Stimulated activated CD4-positive, alpha-beta T cell treated with anti-CD3 and anti-CD28 coated beads, Interleukin-15, amount 100 ng/mL, for 48 hours (primary cell): ENCODE measurements at places on chromosomes 7 and 10.

- DNase-seq, result no peak
Observed at GRCh38 chr10:17808971-17809841, at the start of gene MRC1. MRC1 (plus strand) TSS chr10:17809348; CDS start chr10:17809466, 118 bp downstream.

DNA sequence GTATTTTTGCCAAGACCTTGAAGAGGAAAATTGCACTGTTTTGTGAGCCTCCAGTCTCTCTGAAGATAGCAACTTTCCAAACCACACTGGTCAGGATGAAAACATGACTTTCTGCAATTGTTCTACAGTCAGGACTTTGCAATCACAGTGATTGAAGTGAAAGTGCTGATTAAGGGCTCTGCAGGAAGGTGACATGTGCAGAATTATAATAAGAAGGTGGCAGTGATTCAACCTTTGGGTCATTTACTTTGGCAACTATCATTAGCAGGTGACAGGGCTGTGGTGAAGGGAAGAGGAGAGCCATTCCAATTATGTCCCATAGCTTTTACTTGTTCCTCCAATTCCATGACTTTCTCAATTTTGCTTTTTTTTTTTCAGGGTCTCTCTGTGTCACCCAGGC, 350.0 kb upstream of the FZD8 start:
- no peak for DNase-seq

- no peak for DNase-seq
Observed at GRCh38 chr10:51386248-51386885, 312.1 kb downstream of the PRKG1 start.

GRCh38 chr7:153382641-153383101, 623.1 kb downstream of the ACTR3B start:
- DNase-seq, result no peak

DNA sequence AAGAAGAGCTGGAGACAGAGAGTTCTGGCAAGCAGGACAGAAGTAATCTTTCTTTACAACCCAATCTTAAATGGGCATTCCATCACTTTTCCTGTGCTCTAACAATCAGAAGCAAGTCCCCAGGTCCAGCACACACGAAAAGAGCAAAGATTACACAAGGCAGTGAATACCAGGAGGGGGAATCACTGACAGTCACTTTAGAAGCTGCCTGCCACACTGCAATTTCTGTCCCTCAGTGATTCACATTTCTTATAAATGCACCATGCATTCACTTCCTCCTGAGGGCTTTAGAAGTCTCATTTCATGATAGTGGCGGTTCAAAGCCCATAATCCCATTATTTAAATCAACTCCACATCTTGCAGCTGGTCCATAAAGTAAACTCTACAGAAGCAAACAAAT, 362.5 kb downstream of the POM121L12 start:
- no peak for DNase-seq

DNA sequence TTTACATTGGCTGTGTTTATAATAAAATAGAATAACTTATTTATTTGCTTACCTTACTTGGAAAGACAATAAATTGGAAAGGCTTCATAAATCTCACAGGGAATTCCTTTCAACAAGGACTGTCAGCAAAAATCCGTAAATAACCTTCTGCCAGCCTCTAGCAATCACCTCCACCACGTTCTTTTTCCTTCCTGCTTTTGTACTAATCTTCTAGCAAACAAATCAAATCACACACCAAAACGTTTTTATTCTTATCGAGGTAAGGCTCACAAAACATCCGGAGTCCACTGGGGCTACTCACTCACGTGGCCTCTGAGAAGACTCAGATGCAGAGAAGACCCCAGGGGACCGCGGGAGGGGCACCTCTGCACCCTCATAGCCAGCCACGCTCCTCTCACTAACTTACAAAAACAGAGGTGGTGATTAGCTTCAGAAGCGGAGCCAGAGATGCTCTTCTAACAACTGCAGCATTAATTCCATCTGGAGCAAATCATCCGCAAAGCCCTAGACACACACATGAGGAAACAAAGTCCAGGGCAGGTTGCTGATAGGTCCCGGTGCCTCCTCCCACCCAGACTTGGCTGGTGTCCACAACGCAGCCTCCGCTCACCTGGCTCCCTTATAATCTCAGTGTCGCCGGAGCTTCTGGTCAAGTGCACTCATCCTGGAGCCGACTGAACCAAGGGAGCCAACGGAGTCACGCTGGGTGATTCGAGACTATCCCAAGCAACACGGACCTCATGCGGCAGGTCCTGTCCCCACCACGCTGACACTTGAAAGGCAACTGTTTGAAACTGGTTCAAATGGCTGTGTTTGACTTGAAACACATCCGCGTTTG, 22.5 kb downstream of the CTBP2 start:
- DNase-seq, result no peak

DNA sequence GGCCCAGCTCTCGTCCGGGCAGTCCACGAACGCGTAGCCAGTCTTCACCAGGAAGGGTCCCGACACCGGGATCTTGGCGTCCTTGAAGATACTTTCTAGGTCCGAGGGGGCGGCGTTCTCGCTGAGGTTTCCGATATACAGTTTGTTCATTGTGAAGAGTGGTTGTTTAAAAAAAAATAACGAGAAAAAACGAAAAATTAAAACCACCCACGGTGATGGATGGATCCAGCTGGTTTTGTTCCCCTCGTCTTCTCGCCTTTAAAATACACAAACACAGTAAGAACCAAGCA, 385 bp downstream of the IGF2BP3 start:
- no peak for DNase-seq

DNA sequence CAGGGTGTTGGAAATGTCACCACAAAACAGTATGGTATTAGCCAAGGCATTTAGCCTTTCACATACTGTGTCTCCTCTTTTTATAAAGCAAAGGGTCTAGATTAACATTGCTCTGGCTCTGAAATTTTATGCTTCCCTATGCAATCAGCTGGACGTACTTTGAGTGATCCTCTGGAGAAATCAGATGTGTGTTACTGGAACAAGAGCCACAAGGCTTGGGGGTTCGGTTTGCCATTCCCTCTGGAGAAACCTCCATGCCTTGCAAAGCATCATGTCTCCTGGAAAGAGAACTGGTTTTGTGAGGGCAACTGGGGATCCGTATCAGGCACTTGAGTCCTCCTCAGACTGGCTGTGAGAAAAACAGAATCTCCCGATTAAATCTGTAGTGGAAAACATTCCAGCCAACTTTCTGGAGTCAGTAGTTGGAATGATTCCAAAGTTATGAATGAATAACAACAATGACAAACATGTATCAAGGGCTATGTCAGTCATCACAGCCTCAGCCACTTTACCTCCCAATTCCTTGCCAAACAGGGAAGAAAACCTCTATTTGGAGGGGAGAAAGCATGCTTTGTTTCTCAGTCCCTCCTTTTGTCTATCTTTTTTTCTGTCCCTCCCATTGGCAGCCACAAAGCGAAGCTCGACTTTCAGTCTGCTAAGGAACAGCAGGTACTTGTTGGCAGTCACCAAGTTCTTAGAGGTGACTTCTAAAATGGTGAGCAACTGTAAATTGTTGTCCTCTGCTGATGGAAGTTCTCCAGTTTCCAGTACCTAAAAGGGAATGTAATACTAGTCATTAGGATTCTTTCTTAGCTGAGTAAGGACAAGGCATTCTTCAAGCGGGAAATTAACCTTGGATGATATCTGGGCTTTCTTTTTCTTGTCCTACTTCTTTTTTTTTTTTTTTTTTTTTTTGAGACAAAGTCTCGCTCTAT, 864.8 kb upstream of the AUTS2 start:
- no peak for DNase-seq

- DNase-seq, result no peak
Observed at GRCh38 chr7:127862525-127862924, 168.7 kb downstream of the LRRC4 start.
